Neural crest cell (in vitro differentiated cells): ENCODE measurements at places on chromosomes 3 and 15.

GRCh38 chr15:98616397-98616796 is 31.9 kb upstream of the IGF1R start:
- no peak overlapping the region for H3K27ac ChIP-seq
- peaks cover 5% of the 10 kb centered on the region for H3K4me1 ChIP-seq
- H3K27me3 ChIP-seq = peaks cover 8% of the 10 kb centered on the region
- H3K4me3 ChIP-seq = no peak overlapping the region
- no peak for DNase-seq

GRCh38 chr3:105394177-105394576 is 27.5 kb downstream of the ALCAM start:
- H3K4me1 ChIP-seq = peaks cover 7% of the 10 kb centered on the region
- H3K27ac ChIP-seq = no peak overlapping the region
- no peak overlapping the region for H3K4me3 ChIP-seq
- H3K36me3 ChIP-seq = peaks cover 9% of the 10 kb centered on the region
- no peak for DNase-seq

- H3K4me3 ChIP-seq = no peak overlapping the region
- peaks cover 4% of the 10 kb centered on the region for H3K36me3 ChIP-seq
- H3K4me1 ChIP-seq = peaks cover 33% of the 10 kb centered on the region
- no peaks in the 10 kb centered on the region for H3K27me3 ChIP-seq
- H3K27ac ChIP-seq = no peak overlapping the region
Measured at GRCh38 chr15:25740383-25741255, 122.5 kb downstream of the ATP10A start.

DNA sequence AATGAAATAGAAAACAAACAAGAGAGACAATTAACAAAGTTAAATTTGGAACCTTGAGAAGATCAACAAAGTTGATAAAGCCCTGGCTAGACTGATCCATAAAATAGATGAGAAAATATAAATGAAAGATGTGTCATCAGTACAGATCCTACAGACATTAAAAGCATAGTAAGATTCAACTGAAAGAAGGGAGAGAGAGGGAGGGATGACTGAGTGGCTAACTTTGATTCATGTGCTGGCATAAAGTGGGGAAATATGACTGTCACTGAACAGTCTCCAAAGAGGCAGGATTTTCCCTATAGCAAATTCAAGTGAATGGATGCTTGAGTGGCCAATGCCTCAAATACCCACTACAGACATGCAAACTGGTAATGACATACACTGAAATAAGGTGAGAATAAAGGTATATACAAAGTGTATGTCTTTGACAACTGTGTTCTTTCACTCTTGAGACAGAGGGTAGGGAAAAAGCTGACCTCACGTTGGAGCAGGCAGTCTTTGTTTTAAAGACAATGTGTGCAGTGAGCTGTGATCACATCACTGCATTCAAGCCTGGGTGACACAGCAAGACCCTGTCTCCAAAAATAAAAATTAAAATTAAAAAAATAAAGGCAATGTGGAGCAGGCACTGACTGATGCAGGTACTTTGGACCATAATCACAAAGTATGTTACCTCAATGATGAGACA is 35.9 kb upstream of the CHD2 start:
- H3K36me3 ChIP-seq = peaks cover 12% of the 10 kb centered on the region
- peaks cover 3% of the 10 kb centered on the region for H3K4me1 ChIP-seq
- no peak overlapping the region for H3K4me3 ChIP-seq
- DNase-seq = no peak

GRCh38 chr3:63067999-63068645 is 192.9 kb upstream of the CADPS start:
- peaks cover 20% of the 10 kb centered on the region for H3K27me3 ChIP-seq
- no peak overlapping the region for H3K4me3 ChIP-seq
- H3K27ac ChIP-seq = no peak overlapping the region
- peak; percentile 50 for DNase-seq

DNA sequence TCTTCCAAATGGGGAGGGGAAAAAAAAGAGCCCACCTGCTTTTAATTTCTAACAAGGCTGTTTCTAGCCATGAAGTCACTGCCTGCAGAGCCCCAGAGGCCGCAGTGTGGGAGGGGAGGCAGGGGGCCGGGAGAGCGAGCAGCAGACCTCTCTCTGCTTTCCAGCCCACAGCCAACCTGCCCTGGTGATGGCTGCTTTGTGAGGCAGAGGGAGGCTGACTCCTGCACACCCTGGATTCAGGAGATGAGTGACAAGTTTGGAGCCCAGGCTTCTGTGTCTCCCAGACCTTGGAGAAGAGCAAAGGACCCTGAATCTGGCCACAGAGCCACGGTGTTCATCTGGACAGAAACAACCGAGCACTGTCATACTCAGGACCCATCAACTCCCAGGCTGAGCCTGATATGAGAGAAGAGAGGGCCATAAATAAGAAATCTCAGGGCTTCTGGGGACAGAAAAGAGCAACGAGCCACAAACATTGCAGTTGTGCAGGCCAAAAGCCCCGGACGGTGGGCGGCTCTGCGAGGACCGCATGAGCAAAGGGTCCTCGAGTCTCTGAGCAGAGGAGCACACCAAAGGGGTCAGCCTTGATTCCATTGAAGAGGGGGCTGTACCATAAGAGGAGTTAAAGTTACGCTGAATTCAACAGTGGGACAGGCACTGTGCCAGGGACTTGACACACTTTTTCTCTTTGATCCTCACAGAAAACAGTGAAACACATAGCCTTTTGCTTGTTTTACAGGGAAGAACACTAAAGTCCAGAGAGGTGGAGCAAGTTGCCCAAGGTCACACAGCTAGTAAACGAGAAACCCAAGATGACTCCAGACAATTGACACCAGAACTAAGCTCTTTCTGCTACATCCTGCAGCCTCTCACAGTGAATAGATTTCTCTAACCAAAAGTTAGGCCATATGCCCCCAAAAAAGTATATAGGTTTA is 97.2 kb downstream of the SEMA5B start:
- no peaks in the 10 kb centered on the region for H3K27me3 ChIP-seq
- H3K27ac ChIP-seq = peak overlapping the region; percentile 6
- H3K4me3 ChIP-seq = no peak overlapping the region
- H3K36me3 ChIP-seq = peaks cover 2% of the 10 kb centered on the region
- H3K4me1 ChIP-seq = peaks cover 3% of the 10 kb centered on the region

DNA sequence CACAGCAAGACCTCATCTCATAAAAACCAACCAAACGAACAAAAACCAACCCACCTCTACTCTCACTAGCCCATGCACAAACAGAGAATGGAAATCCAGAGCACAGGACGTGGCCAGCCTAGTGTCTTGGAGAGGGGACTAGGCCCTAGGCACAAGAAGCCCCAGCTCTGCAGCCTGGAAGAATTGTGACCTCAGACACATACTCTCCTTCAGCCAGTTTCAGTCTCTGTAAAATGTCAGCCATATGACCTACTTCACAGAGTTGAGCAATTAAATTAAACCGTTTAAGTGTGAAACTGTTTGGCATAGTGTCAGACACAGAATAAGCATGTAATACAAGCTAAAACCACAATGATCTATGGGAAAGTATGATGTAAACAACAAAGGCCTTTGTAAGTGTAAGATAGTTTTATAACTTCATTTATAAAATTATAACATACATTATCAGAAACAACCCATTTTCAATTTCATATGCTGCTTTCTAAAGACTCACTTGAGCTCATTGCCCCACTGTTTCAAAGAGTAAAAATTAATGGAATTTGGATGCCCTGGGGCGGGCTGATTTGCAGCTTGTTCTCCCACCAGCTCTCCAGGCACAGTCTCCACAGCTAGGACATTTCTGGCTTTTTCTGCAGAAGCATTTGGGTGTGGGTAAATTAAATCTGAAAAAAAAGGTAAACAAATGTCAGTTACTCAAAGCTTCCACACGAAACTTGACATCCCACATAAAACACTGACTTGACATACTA is 32.9 kb downstream of the TBC1D2B start:
- no peak overlapping the region for H3K4me3 ChIP-seq
- H3K4me1 ChIP-seq = peaks cover 2% of the 10 kb centered on the region
- H3K27me3 ChIP-seq = no peaks in the 10 kb centered on the region
- no peak for DNase-seq

- H3K36me3 ChIP-seq = peaks cover 3% of the 10 kb centered on the region
- peak overlapping the region; percentile 44 for H3K4me3 ChIP-seq
- peaks cover 29% of the 10 kb centered on the region for H3K4me1 ChIP-seq
Measured at GRCh38 chr3:122576174-122576940, 1.1 kb upstream of the PARP15 start.
